Heart left ventricle (tissue), 16 donors: ENCODE measurements at places on chromosomes 5 and 9. TPM values are rescaled to one million over a fixed set of nuclear protein-coding genes. Genes with fewer than 3 reads are reported as not detected.

GRCh38 chr9:8904771-8905515 is 1105.4 kb upstream of the DMAC1 start:
- DNase-seq, result no peak
- no peaks in the 10 kb centered on the region for H3K36me3 ChIP-seq
- no peak overlapping the region for H3K4me3 ChIP-seq
- no peaks in the 10 kb centered on the region for H3K27me3 ChIP-seq
- no peaks in the 10 kb centered on the region for H3K4me1 ChIP-seq

DNA sequence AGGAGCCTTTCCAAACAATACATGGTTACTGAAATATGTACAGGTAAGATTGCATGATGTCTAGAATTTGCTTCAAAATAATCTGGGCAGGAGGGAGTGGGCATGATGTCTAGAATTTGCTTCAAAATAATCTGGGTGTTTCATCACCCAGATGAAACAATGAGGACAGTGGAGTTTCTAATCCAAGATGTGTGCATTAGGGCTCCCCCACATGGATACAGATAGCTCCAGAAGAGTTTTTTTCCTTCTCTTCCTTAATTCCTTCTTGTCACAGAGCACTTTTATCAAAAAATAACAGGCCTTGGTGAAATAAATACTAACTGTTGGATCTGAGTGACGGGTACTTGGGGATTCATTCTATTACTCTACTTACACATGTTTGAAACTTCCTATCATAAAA is 14.9 kb downstream of the ATOX1 start:
- H3K27me3 ChIP-seq, result no peaks in the 10 kb centered on the region
- H3K4me1 ChIP-seq, result peaks cover 9% of the 10 kb centered on the region
- no peak overlapping the region for H3K27ac ChIP-seq
- no peak overlapping the region for H3K4me3 ChIP-seq

DNA sequence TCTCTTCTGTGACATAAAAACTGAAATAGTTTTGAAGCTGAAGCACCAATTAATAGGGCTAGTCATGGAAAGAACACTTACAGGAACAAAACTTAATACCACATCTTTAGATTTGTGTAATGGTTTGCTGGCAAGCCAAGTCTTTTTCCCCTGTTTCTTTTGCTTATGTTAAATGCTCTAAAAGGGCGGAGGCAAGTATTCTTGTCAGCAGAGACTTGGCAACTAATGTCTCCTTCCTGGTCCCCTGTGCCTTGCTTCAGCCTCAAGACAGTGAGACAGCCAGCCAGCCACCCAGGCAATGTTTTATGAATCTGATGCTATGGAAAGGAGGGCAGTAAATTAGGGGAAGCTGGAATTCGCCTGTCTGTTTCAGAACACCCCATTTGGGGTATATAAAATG is 45.7 kb downstream of the PRRC1 start:
- H3K36me3 ChIP-seq, result no peaks in the 10 kb centered on the region
- H3K4me1 ChIP-seq, result no peaks in the 10 kb centered on the region
- H3K27me3 ChIP-seq, result no peaks in the 10 kb centered on the region
- H3K27ac ChIP-seq, result no peak overlapping the region
- DNase-seq, result no peak

Gene KCNIP1
- total RNA-seq, result not detected

Gene PCDHGA8
- 8.1 TPM for total RNA-seq
